ENCODE measurements at places on chromosomes 7 and 10.

DNA sequence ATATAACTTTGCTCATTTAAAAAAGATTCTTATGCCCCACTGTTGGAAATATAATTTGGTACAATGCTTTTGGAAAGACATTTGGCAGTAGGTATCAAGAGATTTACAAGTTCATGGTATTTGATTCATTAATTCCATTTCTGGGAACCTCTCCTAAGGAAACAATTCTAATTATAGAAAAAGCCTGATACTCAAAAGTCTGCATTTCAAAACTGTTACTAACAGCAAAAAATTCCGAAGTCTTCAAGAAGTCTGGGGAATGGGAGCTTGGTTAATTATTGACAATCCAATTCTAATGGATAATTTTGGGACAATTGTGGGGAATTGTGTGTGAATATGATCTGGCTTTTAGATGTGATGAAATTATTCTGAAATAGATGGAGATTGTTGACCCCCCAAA, 59.6 kb downstream of the HDAC9 start:
- no peak for DNase-seq

DNA sequence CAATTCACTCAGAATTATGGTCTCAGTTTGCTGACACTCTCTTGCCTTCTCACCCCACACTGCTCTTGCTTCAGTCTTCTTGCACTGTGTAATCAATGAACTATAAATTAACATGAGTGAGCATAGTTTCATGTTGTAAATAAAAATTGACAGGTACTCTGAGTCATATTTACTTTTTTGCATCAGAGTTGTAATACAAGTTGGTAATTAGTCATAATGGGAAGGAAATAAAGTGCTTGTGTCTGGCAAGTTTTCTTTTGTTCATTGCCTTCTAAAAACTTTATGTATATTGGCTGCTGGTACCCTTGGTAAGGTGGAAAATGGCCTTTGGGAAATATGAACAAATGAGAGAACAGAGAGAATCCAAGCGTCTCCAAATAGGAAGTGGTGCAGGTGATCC, 169.3 kb upstream of the MAGI2 start:
- no peak for DNase-seq

DNA sequence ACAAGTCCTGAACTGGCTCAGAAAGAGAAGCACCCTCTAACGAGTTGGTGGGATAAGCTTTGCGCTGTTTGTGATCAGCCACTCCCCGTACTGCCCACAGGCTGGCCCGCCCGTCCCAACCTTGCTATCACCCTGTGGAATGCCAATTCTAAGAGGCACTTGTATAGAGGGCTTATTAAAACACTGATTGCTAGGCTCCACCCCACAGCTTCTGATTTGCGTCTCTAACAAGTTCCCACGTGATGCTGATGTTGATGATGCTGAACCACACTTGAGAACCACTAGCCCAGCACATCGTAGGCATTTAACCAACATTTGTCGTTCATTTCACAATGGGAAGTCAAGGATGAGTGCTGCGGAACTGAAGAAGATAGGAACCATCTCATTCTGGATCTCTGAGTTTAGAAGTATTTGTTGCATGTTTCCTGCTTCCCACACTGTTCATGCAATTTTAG, 12.7 kb upstream of the GSAP start:
- no peak for DNase-seq

- DNase-seq: no peak
Observed at GRCh38 chr7:155980841-155981240, 168.6 kb upstream of the SHH start.

GRCh38 chr10:110797416-110797815, 74.3 kb upstream of the PDCD4 start:
- DNase-seq: no peak

- no peak for DNase-seq
Observed at GRCh38 chr10:72461085-72461484, 106.4 kb upstream of the DNAJB12 start.

GRCh38 chr7:107643938-107644308, 16.7 kb upstream of the SLC26A4 start:
- no peak for DNase-seq

DNA sequence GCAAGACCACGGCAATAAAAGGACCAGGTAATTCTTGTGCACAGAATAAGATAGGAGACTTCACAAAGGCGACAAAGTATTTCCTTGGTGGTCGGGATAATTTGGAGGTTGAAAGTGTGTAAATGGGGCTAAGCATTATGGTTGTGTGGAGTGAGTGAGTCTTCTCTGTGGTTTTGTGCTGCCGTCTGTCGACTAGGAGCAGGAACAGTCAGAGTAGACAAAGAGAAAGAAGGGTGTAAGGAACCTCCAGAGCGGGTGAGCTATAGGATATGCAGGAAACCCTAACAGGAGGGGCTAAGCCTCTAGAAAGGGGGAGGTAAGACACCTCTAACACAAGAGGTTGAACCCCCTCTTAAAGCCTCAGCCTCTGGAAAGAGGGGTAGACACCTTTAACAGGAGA, 201.6 kb downstream of the SH2D4B start:
- DNase-seq: no peak

DNA sequence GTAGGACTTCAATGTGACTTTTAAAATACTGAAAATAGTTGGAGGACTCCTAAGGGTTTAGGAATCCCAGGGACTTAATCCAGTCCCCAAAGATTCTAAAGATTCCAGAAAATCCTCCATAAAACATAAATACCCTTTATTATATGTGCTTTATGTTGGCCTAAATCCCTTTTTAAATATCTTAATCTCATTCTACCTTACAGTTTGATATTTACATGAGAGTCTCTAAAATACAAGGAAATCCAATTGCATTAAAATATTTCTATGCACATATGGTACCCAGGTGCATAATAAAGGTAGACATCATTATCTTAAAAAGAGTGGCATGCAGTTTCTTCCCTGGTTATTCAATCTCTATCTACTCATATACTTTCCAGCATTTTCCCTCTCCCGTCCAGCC, 51.8 kb downstream of the BPGM start:
- DNase-seq: no peak

GRCh38 chr10:79928028-79928583, 20.8 kb downstream of the SFTPD start:
- DNase-seq: no peak

DNA sequence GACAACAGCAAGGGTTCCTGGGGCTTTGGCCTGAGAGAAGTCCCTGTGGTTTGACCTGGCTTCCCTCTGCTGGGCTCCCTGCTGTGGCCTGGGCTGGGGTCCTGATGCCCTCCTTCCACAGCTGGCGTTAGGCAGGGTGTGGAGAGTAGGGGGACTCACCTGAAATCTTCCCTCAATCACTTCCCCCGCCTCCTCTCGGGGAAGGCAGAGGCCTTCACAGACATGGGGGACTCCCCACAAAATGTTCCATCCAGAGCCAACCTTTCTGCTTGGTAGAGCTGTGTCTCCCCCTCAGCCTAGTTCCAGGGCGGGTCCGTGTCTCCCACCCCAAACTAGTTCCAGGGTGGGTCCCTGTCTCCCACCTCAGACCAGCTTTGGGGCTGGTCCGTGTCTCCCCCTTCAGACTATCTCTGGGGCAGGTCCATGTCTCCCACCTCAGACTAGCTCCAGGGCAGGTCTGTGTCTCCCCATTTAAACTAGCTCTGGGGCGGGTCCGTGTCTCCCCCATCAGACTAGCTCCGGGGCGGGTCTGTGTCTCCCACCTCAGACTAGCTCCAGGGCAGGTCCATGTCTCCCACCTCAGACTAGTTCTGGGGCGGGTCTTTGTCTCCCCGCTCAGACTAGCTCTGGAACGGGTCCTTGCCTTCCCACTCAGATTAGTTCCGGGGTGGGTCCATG, 2.2 kb downstream of the PVRIG start:
- no peak for DNase-seq

DNA sequence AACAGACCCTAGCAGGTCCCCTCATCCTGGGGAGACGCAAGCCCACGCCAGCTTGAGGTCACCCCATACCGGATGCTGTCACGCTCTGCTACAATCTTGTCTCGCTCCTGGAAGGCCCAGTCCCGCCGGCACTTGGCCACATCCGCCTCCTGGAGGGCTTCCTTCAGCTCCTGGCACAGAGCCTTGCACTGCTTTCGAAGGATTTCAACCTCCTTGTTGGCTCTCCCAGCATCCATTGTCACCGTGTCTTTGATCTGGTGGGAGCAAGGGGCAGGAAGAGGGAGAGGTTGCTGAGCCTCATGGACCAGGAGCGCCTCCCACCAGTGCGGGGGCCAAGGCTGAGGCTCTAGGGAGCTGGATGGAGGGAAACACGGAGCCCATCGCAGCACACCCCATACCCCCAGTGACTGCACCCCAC, 90.9 kb downstream of the DLG5 start:
- peak; percentile 38 for DNase-seq

DNA sequence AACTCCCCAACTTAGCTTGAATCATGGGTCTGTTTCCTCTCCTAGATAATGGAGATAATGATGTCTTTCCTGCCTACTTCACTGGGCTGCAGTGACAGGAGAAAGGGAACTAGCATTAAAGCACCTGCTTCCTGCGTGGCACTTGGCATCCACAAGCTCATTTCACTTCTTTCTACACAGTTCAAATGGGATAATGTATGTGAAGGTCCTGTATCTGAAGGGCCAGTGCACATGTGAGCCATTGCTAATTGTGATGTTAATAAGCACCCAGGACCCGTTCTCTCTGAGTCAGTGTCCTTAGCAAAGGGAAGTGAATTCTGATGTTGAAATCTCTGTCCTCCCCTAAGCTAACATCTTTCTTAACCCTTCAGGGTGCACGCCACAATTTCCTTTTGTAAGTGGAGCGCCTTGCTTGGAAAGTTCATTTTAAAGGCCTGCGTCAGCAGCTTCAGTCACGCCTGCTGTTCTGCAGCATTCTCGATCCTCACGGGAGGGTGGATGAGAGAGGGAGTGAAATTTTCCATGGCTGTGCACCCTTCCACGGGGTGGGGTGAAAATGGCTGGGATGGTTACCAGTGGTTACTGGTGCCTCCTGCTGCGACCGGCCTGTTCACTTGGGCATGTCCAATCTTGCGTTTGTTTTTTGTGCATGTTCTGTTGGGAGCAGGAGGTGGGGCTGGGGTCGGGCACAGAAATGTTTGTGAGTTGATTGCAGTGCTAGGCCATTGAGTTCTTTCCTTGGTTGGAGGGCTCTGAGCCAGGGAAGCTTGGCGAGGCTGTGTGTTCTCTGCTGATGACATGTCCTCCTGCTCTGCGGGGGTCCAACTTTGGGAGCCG, 59.2 kb downstream of the HK1 start:
- peak; percentile 23 for DNase-seq

DNA sequence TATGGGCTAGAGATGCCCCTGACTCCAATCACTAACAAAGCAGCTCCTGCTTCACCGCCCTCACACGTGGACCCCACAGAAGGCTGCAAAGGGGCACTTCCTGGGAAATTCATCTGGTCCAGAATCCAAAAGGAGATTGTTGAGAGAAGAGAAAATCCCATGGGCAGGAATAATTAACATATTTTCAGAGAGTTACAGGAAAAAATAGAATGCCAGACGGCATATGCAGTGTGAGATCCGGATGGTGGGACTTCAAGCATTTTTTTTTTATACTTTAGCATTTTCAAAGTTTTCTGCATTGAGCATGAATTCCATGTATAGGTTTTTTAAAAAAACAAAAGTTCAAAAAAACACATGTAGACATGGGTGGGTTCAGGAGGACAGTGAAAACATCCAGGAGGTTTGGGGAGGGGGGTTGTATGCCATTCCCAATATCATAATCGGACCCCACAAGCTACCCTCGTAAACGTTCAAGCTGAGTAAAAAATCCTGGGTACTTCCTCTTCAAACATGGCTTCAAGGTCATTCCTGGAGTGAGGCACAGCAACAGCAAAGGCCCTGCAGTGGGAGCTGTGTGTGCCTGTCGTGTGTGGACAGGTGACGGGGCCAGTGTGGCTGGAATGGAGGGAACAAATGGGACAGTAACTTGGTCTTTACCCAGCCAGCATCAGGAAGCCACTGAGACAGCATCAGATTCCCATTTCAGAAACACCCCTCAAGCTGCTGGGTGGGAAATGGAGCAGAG, 128.1 kb downstream of the SLIT1 start:
- DNase-seq: no peak

DNA sequence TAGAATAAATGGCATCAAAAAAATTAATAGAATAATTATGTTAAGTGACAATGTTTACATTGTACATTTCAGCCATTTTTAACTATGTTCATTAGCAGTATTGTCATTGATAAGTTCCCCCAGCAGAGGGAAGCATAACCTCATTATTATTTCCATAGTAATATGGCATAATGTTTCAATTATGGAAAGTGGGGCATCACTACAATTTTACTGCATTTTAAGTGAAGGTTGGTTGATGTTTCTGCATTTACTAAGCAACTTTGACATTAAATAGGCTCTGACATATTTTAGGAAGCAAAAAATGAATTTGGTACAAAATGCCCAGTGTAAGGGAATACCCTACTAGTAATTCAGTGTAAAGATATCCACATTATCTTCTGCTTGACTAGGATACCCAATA, 218.3 kb downstream of the SEMA3A start:
- no peak for DNase-seq

DNA sequence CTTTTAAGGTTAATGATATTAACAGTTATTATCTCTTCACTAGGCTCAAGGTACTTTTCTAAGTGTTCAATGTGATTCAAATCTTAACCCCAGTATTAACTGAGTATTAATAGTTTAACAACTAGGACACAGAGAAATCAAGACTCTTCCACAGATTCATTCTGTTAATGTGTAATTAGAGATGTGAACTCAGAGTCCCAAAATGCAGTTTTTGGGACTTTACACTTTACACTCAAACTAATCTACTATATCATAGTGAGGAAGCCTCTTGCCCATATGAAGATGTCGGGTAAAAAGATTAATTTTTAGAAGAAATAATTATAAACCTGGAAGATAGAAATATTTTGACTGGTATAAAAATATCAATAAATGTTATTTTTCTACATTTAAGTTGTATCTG, 644.5 kb upstream of the LRRTM3 start:
- no peak for DNase-seq

GRCh38 chr7:70557338-70557737, 574.6 kb upstream of the GALNT17 start:
- DNase-seq: no peak

DNA sequence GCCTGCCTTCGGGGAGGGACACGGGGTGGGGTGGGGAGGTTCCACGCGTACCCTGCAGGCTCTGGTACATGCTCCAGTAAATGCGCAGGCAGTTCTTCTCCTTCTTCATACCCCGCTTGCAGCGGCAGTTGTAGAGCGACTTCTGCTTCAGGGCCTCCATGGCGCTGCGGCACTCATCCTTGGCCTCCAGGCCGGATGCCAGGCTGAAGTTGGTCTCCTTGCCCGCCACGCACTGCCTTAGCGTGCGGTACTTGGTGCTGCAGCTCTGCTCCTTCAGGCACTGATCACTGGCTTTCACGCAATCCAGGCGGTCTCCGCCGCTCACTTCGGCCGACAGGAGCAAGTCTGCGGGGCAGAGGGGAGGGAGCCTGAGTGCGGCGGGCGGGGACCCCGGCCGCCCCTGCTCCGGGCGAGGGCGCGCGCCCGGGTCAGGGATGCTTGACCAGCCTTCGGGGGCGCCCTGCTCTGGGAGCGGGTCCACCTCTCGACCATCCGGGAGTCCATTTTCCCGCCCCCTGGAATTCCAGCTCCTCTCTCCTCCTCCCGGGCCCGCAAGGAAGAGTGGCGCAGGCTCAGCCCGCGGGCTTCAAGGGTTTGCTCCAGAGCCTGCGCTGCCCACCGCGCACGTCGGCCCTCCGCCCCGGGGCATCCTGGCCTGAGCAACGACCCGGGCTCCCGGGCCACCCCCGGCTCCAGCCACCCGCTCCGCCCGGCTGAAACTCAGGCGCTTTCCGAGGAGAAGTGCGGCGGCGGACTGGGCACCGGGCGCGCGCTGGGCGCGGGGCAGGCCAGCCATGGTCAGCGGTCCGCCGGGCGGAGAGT, 2.0 kb downstream of the GFRA1 start:
- peak; percentile 60 for DNase-seq

GRCh38 chr7:45082031-45082830, 6.5 kb downstream of the NACAD start:
- no peak for DNase-seq
